ENCODE measurements at places on chromosomes 11 and 22.
A peak's percentile ranks its signal among the peaks of the same experiment; 100 is the strongest.

GRCh38 chr11:17171916-17172315, 35.9 kb downstream of the PIK3C2A start:
- no peak for DNase-seq

GRCh38 chr22:35128637-35129036, 62.7 kb downstream of the ISX start:
- no peak for DNase-seq

- DNase-seq: no peak
Observed at GRCh38 chr11:75950141-75950540, 135.1 kb downstream of the UVRAG start.

- DNase-seq: no peak
Observed at GRCh38 chr11:67397536-67397935, 4.1 kb downstream of the PPP1CA start.

DNA sequence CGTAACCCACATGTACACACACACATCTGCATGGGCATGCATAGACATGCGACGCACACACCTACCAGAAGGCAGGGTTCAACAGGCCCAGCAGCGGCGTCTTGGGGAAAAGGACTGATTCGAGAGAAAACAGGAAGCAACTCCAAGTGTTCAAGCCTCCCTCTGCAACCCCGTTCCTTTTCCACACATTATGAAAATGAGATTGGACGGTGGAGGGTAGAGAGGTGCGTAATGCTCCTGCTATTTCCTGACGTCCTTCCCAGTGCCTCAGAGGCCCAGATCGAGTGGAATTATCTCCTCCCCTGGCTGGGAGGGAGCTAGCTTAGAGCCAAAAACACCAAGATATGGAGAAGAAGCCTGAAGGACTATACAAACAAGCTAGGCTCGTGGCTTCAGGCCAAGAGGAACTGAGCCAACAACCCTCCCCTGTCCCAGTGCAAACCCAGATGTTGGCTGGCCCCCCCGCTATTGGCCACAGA, 289.2 kb downstream of the MN1 start:
- no peak for DNase-seq

DNA sequence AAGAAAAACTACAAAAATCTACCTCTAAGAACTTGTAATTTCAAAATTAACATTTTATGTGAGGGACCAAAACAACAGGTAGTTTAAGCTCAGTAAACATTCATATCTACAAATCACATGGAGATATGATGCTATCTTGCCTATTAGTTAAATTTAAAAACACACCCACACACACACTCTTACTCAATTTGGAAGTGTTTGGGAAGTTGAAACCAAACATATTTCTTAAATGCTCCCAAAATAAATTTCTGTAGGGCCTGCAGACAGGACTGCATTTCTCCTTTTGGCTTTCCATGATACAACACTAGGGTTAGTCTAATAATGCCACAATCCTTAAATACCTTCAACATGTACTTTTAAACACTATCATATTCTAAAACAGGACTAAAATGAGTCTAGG, 7.0 kb downstream of the PITPNB start:
- no peak for DNase-seq

- DNase-seq: no peak
Observed at GRCh38 chr11:3219281-3219892, 774 bp upstream of the MRGPRG start.

GRCh38 chr11:35559949-35560348, 34.5 kb upstream of the PAMR1 start:
- DNase-seq: no peak

DNA sequence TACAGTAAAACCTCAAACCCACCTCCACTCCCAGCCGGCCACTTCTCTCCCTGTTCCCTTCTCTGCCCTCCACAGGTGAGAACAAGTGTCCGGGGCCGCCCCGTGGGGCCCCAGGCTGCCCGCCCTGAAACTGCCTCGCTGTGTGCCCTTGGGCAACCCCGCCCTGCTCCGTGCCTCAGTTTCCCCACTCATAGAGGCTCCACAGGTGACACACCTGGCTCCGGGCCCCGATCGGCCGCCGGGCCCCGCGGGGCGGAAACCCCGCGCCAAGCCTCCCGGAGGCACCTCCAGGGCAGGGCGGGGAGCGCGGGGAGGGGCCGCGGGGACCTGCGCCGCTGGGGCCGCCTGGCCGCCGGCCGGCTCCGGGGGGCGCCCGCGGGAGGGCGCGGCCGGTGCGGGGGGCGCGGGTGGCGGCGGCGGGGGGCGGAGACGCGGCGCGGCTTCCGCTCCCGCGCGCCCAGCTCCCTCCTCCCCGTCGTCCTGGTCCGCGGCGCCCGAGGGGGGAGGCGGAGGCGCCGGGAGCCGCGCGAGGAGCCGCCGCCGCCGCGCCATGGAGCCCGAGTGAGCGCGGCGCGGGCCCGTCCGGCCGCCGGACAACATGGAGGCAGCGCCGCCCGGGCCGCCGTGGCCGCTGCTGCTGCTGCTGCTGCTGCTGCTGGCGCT, at the start of gene LRP5:
Gene LRP5 (plus strand): TSS at position 475 of the 663 bp plus-strand sequence. CDS start 124 bp downstream, at position 599.
- DNase-seq: peak; percentile 14

- no peak for DNase-seq
Observed at GRCh38 chr22:49650336-49651241, 177.1 kb downstream of the BRD1 start.

- no peak for DNase-seq
Observed at GRCh38 chr22:42287174-42287890, 16.9 kb upstream of the TCF20 start.

- peak; percentile 76 for DNase-seq
Observed at GRCh38 chr11:29333993-29334775, 682.6 kb downstream of the KCNA4 start.

DNA sequence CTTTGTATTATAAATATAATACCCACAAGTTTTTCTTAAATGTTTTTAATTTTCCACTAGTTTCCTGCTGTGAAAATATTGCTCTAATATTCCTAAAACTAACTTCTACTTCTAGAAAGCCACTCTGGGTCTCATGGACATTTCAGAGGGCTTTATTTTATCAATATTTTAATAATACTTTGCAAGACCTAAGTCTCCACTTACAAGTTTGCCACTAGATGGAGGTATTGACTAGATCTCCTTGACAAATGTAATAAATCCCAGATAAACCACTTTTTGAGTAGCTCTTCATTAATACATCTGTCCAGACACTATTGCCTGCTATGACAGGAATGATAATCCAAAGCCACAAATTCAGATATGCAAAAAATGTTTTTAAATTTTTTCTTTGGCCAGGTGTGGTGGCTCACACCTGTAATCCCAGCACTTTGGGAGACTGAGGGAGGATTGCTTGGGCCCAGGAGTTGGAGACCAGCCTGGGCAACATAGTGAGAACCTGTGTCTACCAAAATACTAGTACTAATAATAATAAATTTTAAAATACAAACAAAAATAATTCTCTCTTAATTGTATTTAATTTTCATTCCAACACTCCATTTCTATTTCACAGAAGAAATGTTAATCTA, 3.5 kb upstream of the ACAT1 start:
- DNase-seq: peak; percentile 56

DNA sequence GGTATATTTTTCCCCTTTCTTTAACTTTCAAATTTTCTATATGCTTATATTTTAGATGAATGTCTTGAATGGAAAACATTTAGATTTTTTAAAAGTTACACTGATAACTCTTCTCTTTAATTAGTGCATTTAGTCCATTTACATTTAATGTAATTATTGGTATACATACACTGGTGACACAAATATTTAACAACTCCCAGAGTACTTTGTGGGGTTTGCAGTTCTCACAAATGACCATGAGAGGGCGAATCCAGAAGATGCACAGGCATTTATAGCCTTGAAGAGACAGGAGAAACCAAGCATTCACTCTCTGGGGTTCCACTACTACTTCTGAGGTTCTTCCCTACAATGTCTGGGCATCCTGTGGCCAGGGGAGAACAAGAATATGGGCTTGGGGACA, 125.1 kb downstream of the TIMP3 start:
- peak; percentile 11 for DNase-seq

DNA sequence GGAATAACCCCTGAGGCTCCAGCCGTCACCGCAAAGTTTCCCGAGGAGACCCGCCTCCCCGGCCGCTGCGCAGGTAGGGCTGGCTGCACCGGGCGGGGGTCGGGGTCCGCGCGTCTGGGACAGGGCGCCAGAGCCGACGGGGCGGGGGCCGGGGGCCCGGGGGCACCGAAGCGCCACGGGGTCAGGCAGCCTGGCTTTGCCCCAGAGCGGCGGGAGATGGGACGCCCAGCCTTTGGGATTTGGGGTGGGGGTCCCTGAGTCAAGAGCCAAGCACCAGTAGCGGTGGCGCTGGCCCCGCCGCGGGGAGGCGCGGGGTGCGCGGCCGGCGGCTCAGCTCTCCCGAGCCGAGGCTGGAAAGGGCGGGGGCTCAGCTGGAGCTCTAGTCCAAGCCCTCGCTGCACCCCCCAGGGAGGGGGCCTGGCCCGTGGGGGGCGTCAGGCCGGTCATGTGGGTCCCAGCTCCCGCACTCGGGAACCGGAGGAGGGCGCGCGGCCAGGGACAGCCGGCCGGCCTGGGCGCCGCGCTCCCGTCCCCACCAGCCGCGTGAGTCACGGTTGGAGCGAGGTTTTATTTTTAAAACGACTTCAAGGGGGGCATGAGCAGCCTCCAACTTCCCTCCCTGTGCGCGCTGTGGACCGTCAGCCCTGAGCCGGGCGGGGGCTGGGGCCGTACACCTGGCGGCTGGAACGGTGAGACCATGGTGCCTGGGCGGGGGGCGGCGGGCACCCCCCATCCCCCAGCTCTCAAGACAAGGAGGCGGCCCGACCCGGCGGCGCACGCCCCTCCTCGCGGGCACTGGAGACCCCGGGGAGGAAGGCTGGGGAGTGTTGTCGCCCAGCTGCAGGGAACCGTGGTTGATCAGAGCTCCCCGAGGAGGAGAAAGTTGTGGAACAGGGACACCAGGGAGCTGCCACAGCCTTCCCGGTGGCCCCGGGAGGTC, 626 bp downstream of the FLRT1 start:
- DNase-seq: no peak

- no peak for DNase-seq
Observed at GRCh38 chr11:10302359-10302743, 2.5 kb upstream of the ADM start.

GRCh38 chr11:9347100-9347499, 32.7 kb upstream of the TMEM41B start:
- DNase-seq: no peak

DNA sequence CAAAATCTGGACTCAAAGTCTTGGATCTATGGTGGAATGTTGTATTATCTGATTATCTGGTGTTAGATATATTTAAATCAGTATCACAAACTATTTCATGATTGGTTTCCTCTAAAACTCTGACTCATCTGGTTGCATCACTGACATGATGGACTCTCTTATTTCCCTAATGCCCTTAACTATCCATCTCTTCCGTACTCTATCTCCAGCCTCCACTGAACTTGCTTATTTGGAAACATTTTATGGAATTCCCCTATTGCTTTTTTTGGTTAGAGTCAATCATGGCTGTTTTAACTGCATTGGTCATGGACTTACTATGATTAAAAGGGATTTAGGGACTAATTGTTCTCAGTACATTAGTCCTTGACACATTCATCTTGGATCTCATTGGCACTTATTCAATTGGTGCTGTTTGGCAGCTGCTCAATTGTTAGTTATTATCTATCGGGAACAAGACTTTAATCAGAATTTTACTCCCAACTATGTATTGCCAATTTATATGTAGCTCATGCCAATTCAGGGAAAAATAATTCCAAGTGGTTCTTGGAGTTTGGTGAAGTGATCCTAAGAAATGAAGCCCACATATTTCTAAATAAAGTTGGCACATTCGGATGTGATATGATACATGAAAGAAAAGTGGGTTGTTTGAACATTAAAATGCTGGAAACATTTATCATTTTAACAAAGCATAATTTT, 942.0 kb upstream of the CCDC90B start:
- no peak for DNase-seq

- DNase-seq: peak; percentile 10
Observed at GRCh38 chr11:64566042-64566914, 24.7 kb upstream of the SLC22A12 start.

GRCh38 chr11:116294630-116295029, 478.2 kb downstream of the BUD13 start:
- DNase-seq: peak; percentile 77

GRCh38 chr11:75163921-75164849, 13.3 kb downstream of the SLCO2B1 start:
- DNase-seq: no peak

DNA sequence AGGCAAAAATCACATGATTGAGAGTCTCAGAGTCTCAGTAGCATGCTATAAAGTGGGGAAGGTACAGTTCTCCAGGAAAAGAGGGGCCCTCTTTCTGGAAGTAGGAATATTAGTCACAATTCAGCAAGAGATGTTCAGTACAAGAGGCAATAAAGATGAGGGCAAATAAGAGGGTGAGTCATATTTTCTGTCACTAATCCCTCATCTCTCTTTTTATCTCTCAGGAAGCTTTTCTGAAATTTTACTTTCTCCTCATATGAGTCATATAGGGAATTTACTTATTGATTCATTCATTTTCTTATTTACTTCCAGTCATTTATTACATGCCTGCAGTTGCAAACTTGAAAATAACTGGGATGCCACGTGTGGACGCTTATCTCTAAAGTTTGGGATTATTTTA, 3.4 kb upstream of the NXPE1 start:
- no peak for DNase-seq

GRCh38 chr11:112156153-112156955, 7.5 kb downstream of the IL18 start:
- DNase-seq: no peak

GRCh38 chr22:20857247-20857643, 1.4 kb downstream of the PI4KA start:
- DNase-seq: no peak

DNA sequence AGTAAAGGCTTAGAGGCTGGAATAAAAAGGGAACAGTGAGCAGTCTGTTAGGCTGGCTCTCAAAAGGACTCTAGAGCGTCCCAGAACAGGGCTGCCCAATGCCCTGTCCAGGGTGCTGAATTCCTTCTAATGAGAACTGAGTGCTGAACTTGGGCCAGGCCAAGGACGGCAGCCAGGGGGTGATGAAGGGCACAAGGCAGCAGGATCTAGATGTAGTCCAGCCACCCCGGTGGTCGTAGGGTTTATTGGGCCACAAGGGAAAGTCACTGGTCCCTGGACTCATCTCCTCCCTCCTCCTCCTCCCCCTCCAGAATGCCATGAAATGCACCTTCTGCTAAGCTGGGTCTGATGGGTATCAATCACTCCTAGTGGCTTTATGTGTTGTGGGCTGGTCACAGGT, 19.2 kb downstream of the NPTXR start:
- peak; percentile 81 for DNase-seq

DNA sequence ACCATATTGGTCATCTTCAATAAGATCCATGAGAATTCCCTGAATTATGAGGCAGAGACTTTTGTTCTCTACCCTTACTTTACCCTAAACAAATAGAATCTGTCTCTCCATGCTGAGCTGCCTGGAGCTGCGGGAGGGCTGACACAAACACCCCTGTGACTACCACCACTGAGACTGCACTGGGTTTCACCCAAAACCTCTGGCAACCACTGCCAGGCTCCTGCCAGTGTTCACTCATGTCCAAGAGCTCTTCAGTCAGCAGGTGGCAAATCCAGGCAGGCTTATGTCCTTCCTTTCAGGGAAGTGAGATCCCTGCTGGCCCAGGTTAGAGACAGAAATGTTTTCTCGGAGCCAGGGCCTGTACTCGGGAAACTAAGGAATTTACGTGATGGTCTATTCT, 1105.3 kb downstream of the LRRC4C start:
- DNase-seq: no peak

- no peak for DNase-seq
Observed at GRCh38 chr22:34808618-34809017, 257.3 kb upstream of the ISX start.

GRCh38 chr11:68044145-68044813, 5.5 kb downstream of the TCIRG1 start:
- no peak for DNase-seq

Measured in kidney glomerular epithelial cell (primary cell).